ENCODE measurements at places on chromosomes 4 and X.
A peak's percentile ranks its signal among the peaks of the same experiment; 100 is the strongest.

- DNase-seq, result no peak
Observed at GRCh38 chrX:1453395-1453783, 680 bp upstream of the ASMTL start.

DNA sequence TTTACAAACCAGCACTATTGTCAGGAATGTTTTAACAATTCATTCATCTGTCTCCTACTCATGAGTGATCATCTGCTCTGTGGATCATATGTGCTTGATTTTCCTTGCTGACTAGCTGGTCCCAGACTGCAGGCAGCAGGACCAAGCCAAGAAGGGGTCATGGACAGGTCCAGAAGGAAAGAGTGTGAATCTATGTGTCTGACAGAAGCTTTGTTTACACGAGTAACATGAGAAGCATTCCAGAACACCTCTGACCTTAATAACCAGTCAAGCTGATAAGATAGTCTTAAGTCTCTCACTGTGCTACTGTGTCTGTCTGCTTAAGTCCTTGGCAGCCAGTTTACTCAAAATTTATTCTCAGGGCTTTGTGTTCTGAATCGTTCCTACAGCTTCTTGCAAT lies 39.0 kb downstream of the GUCY1A1 start:
- DNase-seq, result no peak

DNA sequence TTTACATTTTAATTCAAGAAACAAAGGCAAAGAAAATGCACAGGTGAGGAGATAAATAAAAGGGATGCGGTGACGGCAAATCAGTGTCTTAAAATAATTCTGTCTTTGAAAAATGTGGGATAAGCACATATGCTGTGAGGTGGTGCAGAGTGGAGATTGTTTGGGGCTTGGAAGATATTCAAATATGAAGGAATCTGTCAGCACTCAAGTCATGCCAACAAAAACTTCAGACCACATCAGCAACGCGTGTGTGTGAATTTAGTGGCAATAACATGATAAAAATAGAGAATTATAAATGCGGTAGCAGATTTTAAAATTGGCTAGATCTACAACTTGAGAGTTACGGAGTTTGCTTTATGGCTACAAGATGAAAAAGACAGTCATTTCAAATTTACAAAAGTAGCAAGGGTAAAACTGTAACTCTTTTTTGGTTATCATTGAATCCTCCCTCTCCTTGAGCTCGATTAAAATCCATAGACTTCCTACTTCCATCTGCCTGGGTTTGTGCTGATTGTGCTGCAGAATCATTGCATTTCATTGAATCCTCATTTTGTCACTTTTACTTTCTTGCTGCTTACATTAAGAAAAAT lies 71.5 kb upstream of the VCX2 start:
- DNase-seq, result no peak

DNA sequence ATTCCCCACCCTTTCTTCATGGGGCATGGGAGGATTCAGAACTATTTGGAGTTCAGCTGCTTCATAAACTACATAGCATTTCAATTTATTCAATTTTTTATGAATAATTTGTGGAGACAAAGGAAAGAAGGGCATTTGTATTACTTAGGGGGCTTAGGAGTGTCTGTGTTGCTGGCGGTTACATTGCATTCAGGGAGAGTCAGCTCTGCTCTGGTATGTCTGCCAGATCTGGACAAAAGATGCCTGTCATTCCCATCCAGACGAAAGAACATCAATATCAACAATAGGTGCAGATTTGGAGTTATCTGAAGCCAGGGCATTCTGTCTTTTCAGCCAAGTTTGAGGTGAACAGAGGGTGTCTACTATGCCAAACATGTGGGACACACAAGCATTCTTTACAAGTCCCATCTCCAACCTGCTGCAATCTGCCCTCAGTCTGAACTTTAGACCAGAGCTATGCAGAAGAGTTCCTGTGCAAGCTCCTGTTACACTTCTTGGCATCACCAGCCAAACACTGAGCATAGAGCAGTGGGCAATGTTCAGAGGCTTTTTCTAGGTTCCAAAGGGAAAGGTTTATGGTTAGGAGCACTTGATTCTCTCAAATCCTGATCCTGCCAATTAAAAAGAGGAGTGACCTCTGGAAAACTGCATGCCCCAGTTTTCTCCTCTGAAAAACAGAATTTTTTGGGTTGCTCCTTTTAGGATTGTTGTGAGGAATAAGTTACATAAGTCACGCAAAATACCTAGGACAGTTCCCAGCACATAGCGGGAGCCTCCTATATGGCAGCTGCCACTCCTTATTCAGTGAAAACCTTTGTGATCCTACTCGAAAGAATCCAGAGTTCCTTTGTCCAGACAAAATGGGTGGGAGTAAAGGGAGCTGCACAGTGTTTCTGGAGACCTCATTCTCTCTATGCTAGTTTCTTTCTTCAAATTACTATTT lies 719.5 kb upstream of the SLIT2 start:
- DNase-seq, result no peak

DNA sequence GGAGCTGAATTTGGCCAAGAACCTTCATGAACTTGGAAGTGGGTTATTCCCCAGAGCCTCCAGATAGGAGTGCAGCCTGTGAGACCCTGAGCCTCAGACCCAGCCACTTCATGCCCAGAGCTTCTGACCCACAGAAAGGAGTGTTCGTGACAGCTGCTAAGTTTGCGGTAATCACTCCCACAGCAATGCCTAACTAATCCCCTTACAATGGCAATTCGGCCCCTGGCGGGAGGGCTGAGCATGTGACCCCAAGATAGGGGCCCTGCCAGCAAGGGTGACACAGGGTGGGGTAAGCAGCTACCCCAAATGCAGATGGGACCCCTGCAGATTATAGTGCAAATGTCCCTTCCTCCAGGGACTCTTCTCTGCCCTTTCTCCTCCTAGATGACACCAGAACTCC lies 22.5 kb downstream of the PNMA6E start:
- DNase-seq, result no peak

- DNase-seq, result no peak
Observed at GRCh38 chr4:19910861-19911525, 340.7 kb upstream of the SLIT2 start.

DNA sequence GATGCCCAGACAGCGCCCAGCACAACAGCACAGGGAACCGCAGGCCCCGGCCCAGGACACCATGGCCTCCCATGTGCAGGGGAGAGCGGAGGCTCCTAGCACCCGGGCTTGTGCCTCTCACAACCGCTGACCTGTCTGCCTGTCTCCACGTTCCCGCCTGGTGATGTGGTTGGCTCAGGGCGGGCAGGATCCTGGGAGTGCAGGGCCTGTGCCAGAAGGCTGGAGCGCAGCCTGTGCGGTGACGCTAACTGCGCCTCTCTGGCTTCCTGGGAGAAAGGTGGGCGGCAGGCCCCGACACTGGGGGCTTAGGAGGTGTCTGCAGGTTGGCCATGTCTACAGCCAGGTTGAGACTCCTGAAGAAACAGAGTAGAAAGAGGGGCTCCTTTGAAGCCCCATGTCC lies 48.7 kb downstream of the CPZ start:
- DNase-seq, result no peak

- DNase-seq, result no peak
Observed at GRCh38 chr4:55032179-55032578, 93.2 kb downstream of the KDR start.

DNA sequence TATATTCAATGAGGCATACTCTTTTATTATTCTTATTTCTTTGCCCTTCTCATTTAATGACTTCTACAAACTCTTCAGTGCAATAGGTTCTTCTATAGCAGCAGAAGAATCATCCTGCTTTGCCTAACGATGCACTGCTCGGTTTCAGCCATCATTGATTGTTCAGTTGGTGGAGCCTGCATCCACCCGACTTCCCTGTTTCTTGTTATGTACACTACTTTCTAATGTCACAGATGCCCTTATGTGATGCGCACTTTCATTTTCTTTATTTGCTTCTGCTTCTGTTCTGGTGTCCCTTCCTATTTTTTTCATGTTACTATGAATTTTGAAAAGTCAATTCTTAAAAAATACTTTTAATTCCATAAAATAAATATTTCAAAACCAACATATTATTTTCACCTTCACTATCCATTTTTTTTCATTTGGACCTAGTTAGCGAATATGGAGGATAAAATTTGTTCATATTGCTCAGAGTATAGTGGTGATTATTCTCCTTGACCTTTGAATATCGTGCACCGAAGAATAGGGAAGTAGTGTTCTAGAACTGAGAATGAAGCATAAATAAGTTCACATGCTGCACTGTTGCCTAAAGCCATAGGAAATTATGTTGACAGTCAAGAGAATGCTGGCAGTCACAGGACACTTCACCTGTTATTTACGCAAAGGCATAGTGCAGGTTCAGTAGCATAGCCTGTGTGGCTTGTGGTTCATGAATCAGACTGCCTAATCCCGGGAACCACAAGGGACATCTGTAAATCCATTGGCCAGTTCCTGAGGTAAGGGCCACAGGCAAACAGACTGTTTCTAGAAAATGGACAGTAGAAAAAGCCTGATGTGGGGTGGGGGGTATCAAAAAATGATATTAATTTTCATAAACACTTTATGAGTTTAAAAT lies 21.3 kb upstream of the SFRP2 start:
- no peak for DNase-seq

GRCh38 chrX:51148848-51149247 lies 183.8 kb upstream of the NUDT10 start:
- no peak for DNase-seq

DNA sequence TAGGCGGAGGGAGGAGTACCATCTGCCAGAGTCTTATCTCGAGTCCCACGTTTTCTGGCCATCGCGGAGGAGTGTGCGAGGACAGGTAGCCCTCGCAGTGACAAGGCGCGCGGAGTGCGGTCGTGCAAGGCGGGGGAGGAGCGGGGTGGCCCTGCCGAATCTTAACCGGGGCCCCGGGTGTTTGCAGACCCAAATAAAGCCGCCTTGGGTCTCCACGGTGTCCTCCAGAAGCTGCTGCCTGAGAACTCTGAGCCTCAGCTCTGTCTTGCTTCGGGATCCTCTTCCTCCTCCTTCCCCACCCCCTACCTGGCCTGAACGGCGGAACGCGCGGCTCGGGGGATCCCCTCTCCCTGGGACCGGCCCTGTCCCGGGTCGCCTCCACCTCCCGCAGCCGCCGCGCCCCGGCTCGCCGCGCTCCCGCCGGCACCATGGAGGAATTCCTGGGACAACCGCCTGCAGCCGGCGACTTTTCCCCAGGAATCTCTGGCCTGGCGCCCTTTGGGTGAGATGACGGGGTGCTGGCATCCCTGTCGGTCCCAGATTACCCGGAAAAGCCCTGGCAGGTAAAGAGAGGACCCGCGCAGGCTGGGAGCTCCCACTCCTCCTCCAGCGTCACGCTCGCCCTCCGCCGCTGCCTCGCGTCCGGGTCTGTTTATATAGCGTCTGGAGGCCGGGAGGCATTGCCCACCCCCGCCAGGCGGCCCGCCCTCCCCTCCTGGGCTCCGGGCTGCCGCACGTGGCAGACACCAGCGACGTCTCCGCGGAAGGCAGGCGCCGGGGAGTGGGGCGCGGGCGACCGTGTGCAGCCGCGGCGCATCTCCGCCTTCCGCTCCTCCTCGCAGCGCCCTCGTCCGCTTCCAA lies at the start of gene GALNTL6:
TSS of gene GALNTL6 (plus strand) at position 740 of the 861 bp plus-strand sequence.
- no peak for DNase-seq

DNA sequence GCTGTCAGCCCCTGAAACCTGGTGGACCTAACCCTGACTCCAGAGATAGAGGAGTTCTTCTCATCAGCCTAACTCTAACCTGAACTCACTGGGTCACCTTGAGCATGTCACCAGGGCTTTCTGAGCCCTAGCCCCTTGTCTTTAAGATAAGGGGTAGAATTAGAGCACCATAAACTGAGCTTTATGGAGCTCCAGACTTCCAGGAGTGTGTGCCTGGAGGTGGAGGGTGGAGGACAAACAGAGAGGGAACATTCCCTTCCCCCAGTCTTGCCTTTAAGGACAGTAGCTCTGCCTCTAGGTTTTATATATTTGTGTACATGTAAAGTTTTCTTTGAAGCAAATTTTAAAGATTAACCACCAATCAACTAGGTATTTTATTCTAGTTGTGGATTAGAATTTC lies 83.9 kb upstream of the PACRGL start:
- DNase-seq, result no peak

DNA sequence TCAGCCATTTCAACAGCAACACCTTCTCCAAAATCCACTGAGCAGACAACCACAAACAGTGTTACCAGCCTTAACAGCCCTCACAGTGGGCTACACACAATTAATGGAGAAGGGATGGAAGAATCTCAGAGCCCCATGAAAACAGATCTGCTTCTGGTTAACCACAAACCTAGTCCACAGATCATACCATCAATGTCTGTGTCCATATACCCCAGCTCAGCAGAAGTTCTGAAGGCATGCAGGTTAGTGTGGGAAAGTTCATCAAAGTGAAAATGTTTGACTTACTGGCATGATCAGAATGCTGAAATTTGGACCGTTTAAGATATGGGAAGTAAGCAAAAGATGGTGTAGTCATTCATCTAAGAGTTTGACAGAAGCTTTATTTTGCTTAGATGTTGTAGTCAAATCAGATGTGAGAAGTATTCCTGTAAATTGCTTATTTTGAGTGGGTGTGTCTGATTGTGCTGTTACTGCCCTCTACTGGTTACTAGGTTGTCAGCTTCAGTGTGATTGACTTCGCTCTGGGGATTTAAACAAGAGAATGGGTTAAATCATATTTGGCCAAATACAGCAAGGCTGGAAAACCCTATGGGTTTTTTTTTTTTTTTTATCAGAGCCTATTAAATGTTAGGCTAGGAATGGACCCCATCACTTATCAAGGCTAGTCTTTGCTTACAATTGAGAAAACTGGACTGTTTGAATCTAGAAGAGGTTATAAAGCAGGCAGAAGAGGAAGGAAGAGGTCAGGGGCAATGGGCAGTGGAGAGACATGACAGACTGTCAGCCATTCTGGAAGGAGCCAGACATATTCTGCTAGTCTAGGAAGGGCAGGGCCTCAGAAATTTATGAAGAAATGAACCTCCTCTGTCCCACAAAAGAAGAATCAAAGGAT lies 130.3 kb downstream of the DIPK2B start:
- peak; percentile 51 for DNase-seq

DNA sequence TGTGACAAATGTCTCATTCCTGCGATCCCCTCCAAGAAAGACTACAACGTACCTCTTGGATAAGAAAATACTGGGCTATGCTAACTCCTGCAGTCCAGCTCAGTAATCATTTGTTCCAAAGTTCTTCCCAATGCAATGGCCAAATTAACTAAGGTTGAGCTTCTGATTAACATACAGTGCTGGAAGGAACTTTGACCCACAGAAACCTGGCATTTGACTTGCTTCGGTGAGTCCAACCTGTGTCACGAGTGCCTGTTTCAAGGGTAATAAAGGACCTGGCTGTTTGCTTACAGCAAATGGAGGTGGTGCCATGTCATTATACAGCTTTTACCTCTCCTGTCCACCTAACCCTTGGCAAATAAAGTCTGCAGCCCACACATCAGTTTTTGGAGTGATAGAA lies 83.2 kb downstream of the RBM47 start:
- DNase-seq, result no peak
